T-cell (primary cell): ENCODE measurements at places on chromosomes 3 and 15. TPM values are rescaled to one million over a fixed set of nuclear protein-coding genes. Genes with fewer than 3 reads are reported as not detected.

TRIM42 gene
- total RNA-seq, result not detected

CSPG4 gene
- not detected for total RNA-seq

SPTSSB gene
- total RNA-seq, result 0.12 TPM

SLC35G2 gene
- 0.29 TPM for total RNA-seq

AGBL1 gene
- not detected for total RNA-seq

ZCWPW2 gene
- total RNA-seq, result 0.64 TPM

NRROS gene
- 15.8 TPM for total RNA-seq

TMC3 gene
- not detected for total RNA-seq

EFHB gene
- not detected for total RNA-seq

GPR156 gene
- total RNA-seq, result 0.09 TPM

DNA sequence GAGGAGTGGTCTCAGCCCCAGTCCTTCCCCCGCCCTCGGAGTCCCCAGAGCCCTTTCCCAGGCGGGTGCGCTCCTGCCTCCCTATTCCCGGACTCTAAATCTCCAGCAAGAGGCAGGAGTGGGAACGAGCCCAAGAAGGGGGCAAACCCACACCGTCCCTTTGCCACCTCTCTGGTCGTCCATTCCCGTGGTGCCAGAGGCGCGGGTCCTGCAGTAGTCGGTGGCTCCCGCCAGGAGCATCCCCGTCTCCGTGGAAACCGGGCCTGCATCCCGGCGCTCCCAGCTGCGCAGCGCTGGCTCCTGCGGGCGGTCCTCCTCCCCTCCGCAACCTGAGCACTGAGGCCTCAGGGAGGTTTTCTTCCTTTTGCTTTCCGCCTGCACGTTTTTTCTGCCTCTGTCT lies 44.8 kb downstream of the LHFPL4 start:
- no peak for DNase-seq
- no peaks in the 10 kb centered on the region for H3K36me3 ChIP-seq
- no peak overlapping the region for H3K27ac ChIP-seq
- H3K27me3 ChIP-seq, result peaks cover 7% of the 10 kb centered on the region
- H3K4me1 ChIP-seq, result no peaks in the 10 kb centered on the region
- H3K4me3 ChIP-seq, result no peak overlapping the region

DNA sequence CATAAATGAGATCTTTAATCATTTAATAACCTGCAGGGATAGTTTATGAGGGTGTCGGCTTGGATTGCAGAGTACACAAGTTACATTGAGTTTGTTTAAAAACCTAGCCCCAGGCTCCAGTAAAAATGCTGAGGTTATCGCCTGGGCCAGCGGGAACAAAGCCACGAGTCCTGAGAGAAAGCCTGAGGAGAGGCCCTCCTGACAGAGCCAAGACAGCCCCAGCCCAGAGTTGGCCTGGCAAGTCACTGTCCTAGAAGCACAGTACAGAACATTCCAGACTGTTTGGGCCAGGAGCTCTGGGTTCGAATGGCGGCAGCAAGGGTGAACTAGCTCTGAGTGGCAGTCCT lies 32.4 kb downstream of the SEC61A1 start:
- no peak for DNase-seq
- H3K27me3 ChIP-seq, result no peaks in the 10 kb centered on the region
- H3K4me1 ChIP-seq, result no peaks in the 10 kb centered on the region
- H3K36me3 ChIP-seq, result peaks cover 75% of the 10 kb centered on the region
- no peak overlapping the region for H3K27ac ChIP-seq

- H3K4me1 ChIP-seq, result no peaks in the 10 kb centered on the region
- H3K27me3 ChIP-seq, result no peaks in the 10 kb centered on the region
- no peaks in the 10 kb centered on the region for H3K36me3 ChIP-seq
- H3K4me3 ChIP-seq, result no peak overlapping the region
- no peak overlapping the region for H3K27ac ChIP-seq
Measured at GRCh38 chr3:126921085-126921824, 61.7 kb upstream of the PLXNA1 start.

DNA sequence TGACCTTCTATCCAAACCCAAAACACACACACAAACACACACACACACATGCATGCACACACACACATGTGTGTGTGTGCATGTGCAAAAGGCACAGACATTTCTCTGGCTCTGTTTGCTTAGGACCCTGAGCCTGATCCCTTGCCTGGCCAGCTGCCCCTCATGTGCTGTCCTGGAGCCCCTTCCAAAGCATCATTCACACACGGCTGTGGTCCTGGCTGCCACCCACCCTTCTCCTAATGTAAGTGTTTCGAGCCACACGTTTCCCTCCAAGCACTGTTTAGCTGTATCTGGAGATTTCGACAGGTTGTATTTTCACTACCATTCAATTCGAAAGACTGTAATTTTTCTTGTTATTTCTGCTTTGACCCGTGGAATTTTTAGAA lies 45.8 kb upstream of the KLF13 start:
- H3K27me3 ChIP-seq, result peaks cover 6% of the 10 kb centered on the region
- no peak for DNase-seq
- H3K4me3 ChIP-seq, result no peak overlapping the region
- no peak overlapping the region for H3K27ac ChIP-seq

DNA sequence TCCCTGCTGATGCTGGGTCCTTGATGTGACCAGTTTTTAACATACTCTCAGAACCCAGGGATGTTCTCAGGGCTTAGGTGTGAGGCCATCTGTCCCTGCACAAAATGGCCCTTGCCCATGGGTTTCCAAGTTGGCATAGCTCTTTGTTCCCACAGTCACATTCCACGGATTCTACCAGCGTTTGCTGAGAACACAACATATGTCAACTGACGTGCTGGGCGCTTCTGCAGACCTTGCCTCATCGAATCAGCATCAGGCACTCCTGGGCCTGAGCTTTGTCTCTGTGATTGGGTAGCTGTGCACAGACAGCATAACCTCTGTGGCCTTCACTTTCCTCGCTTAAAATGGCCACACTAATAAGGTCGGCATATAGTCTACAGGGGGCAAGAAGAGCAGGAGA lies 69.0 kb downstream of the MGLL start:
- no peak overlapping the region for H3K4me3 ChIP-seq
- peaks cover 6% of the 10 kb centered on the region for H3K4me1 ChIP-seq
- H3K27ac ChIP-seq, result no peak overlapping the region
- DNase-seq, result no peak
- no peaks in the 10 kb centered on the region for H3K36me3 ChIP-seq

DNA sequence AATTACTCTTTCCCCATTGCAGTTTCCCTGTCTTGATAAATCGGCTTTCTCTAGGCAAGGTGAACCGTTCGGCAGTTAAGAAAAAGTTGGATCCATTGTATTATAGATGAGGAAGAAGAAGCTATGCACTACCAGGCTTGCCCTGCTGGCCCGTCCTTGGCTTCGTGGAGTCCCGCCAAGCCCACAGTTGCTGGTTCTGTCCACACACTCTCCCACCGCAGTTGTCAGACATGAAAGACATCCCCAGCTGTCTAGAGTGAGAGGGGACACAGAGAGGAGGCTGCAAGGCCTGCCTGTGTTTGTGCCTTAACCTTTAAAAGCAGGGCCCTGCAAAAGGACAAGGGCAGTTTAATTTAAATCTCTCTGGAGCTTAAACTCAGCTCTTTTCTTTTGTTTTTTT lies 47.2 kb upstream of the PLCL2 start:
- DNase-seq, result no peak
- no peaks in the 10 kb centered on the region for H3K36me3 ChIP-seq
- peaks cover 23% of the 10 kb centered on the region for H3K4me1 ChIP-seq

DNA sequence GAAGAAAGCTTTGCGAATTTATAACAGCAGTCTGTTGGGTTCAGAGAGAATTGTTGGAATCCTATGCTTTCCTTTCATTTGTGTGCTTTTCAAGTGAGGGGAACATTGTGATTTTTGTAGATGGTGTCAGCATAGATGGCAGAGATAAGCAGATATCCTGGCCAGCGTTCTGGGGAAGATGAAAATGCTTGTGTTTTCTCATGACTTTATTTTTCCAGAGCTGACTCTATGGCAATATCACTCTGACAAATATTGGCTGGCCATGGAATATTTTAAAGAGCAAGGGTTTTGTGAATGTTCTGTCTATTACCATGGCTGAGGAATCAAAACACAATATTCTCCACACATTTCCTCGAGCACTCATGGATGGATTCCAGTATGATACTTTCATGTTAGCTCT lies 108.8 kb downstream of the MITF start:
- no peaks in the 10 kb centered on the region for H3K27me3 ChIP-seq
- no peaks in the 10 kb centered on the region for H3K4me1 ChIP-seq
- H3K36me3 ChIP-seq, result no peaks in the 10 kb centered on the region

GRCh38 chr3:173588556-173588955 lies 191.0 kb downstream of the NLGN1 start:
- H3K36me3 ChIP-seq, result no peaks in the 10 kb centered on the region
- DNase-seq, result no peak
- no peak overlapping the region for H3K27ac ChIP-seq
- no peak overlapping the region for H3K4me3 ChIP-seq
- no peaks in the 10 kb centered on the region for H3K4me1 ChIP-seq

DNA sequence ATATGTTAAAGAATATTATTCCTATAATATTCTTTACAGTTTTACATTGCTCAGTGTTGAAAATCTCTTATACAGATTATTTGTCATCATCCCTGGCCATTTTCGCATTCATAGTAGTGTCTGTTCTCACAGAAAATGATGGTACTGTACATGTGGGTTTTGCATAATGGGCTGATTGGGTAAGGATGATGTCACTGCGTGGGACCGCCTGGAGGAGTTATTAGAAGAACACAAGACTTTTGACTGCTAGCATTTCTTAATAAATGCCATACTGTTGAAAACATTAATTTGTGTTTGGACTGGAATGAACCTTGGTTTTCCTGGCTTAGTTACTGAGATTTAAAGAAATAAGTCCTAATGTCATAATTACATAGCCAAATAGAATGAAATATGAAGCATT lies 20.3 kb downstream of the LRCH3 start:
- H3K36me3 ChIP-seq, result peaks cover 8% of the 10 kb centered on the region
- no peaks in the 10 kb centered on the region for H3K27me3 ChIP-seq
- DNase-seq, result no peak

DNA sequence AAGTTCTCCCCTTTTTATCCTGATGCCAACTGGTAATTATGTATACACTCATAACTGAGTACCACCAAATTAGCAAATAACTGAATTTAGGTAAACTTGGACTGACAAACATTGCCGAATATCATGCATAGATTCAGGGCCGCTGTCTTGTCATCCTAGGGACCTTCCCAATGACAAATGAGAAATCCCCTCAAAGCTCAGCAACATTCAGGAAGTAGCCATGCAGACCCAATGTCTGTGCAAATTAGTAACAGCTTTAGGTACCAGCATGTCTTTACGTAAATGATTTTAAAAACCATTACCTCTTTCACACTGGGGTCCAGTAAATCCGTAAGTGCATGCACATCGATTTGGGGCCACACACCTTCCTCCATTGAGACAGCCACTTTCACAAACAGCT lies 49.5 kb downstream of the FBN1 start:
- DNase-seq, result no peak
- H3K36me3 ChIP-seq, result no peaks in the 10 kb centered on the region
- no peak overlapping the region for H3K27ac ChIP-seq
- no peaks in the 10 kb centered on the region for H3K27me3 ChIP-seq
